ENCODE measurements at places on chromosomes 12 and 14. TPM values are rescaled to one million over a fixed set of nuclear protein-coding genes. Genes with fewer than 3 reads are reported as not detected.

GRCh38 chr14:38751459-38751858 lies 351.6 kb downstream of the SEC23A start:
- no peak for DNase-seq

DNA sequence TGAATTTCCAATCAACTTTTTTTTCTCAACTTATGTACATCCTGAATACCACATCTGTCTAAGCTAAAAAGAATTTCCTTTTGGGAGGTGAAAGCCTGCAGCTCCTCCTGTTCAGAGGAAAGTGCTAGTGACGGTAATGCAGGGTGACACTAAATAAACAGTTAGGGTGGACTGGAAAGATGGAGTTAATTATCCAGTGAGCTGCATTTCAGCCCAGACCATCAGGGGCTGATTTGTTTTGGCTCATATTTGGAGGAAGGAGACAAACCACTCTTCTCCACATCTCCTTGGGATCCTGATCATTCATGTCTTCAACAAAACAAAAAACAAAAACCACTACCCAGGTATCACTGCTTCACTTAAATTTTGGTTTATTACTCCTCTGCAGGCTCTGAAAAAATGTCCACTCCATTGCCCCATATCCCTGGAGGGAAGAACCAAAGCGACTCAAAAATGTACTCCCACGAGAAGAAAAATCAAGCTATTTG lies 5.1 kb upstream of the SIX1 start:
- DNase-seq: no peak

DNA sequence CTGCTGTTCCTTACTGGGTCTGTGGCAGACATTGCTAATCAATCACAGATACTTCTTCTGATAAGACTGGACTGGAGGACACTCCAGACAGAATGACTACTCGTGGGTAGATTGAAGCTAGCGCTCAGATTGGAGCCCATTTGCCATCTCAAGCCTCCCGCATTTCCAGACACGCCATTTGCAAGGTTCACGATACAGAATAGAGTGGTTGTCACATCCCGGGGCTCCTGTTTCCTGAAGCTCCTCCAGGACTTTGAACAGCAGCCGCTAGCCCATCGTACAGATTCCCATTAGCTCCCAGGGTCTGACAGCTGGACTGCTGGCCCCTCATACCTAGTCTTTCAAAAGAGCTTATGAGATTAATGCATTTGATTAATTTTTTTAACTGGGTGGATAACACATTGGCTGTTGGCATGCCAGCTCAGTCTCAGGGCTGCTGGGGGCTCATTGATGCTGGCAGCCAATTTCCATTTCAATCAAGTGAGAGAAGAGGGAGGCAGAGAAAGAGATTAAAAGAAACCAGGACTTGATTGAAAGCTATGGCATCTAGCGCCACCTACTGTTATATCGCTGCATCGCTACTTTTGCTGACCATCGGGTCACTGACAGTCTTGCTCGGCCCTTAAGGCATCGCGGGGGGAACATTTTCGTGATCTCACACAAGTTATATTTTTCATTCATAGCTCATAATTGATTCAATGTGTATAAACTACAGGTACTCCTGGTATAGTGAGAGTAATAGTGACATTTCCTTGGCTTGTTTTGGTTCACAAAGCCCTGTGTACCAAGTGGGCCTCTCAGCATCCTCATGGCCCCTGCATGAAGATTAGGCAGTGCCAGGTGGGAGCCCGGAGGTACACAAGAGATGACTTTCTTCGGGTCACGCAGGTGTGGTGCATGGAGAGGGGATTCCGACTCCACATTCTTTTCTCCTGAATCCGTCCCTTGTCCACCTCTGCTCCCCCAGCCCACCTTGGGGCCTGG lies 78.6 kb downstream of the CCDC60 start:
- DNase-seq: no peak

DNA sequence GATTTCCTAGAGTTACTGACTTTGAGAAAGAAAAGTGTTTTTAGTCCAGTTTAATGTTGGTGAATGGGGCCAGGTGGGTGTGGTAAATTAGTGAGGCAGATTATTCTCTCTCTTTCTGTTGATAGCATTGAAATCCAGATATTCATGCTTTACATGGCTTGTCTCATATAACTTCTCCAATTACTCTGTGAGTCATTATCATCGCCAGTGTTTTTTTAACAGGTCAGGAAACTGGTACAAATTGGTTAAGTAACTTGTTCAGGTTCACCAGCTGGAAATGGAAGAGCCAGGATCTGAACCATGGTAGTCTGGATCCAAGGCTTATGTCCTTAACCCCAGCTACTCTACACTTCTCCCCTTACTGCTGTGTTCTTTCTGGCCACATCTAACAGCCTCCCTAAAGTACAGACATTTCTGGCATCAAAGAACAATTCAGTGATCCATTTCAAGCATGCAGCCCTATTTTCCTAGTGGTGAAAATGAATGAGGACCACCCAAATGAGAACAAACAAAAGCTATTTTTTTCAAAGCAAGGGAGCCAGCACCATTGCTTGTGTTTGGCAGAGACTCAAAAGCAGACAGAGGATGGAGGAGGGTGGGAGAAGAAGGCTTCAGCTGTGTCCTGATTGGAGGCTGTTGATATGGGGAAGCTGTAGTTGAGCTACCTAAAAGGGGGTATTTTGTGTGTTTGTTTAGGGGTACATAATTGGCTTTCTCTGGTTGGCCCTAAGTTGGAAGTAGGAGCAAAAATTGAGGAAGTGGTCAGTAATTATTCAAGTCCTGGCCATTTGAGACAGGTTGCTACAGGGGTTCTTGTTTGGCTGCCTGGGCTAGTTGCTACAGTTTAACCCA lies 1.7 kb downstream of the IRAK3 start:
- DNase-seq: no peak

DNA sequence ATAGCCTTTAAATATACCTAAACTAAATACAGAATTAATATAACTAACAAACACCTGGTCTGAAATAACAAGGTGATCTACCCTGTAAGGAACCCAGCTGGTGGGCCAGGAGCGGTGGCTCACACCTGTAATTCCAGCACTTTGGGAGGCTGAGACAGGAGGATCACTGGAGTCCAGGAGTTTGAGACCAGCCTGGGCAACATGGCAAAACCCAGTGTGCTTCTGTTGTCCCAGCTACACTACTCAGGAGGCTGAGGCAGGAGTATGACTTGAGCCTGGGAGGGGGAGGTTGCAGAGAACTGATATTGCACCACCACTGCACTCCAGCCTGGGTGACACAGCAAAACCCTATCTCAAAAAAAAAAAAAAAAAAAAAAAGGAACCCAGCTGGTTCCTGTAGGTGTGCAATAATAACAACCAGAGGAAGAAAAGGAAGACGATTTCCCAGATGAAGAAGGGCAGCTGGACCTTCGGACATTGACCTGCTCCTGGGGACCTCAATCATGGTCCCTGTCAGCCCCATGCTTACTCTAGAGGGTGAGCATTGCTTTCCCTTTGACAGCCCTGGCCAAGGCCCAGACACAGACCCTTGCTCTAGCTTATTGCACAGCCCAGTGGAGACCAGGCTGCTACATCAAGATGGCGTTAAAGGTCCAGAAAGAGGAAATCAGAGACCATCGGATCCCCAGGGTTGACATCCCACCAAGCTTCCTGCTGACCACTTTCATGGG lies 5.4 kb downstream of the FOS start:
- DNase-seq: no peak

The KCNMB4 gene
- 54.2 TPM for total RNA-seq

The MFAP5 gene
- 0.41 TPM for total RNA-seq
